Left ventricle myocardium superior (tissue), 1 donor: ENCODE measurements at places on chromosomes 5 and 9.

GRCh38 chr9:110143950-110144545 lies 63.9 kb downstream of the C9orf152 start:
- DNase-seq: no peak

GRCh38 chr9:79946712-79947111 lies 374.9 kb downstream of the TLE4 start:
- DNase-seq: no peak

- no peak for DNase-seq
Observed at GRCh38 chr5:5932824-5933223, 445.5 kb downstream of the MED10 start.

- no peak for DNase-seq
Observed at GRCh38 chr5:158410976-158411375, 552.0 kb upstream of the CLINT1 start.

DNA sequence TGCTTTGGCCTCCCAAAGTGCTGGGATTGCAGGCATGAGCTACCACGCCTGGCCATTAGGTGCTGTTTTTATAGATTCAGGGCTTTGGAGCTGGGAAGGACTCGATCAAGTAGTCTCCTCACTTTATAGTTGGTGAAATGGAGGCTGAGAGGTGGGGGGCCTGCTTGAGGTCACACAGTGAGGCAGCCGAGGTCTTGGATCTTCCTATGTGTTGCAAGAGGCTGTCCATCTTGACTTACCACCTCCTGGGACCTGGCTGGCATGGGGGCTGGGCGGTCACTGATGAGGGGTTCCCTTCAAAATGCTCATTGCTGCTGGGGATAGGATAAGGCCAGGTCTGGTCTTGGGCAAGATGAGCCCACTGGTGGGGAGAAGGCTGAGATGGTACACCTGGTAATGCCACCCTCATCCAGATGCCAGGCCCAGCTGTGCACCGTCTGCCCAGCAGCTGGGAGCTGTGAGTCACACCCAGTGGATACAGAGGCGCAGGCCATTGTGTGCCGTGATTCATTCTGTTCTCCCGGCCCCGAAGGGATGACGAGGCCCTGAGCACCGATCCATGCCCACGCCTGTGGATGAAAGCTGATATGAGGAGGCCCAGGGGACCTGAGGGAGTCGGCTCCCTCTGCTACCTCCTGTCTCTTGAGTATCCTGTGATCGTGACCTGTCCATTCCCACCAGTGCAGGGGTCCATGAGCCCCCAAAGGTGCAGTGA lies 10.5 kb upstream of the NDST1 start:
- DNase-seq: peak; percentile 67

- no peak for DNase-seq
Observed at GRCh38 chr5:177982072-177982727, 13.8 kb downstream of the PROP1 start.

DNA sequence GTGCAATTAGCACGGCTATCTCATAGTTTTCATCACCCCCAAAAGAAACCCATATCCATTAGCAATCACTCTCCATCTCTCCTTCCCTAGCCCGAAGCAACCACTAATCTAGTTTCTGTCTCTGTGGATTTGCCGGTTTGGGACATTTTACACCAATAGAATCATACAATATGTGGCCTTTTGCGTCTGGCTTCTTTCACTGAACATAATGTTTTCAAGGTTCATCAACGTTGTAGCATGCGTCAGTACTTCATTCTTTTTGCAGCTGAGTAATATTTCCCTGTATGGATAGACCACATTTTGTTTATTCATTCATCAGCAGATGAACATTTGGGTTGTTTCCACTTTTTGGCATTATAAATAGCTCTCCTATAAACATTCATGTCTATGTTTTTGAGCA lies 75.4 kb upstream of the TBC1D2 start:
- no peak for DNase-seq

DNA sequence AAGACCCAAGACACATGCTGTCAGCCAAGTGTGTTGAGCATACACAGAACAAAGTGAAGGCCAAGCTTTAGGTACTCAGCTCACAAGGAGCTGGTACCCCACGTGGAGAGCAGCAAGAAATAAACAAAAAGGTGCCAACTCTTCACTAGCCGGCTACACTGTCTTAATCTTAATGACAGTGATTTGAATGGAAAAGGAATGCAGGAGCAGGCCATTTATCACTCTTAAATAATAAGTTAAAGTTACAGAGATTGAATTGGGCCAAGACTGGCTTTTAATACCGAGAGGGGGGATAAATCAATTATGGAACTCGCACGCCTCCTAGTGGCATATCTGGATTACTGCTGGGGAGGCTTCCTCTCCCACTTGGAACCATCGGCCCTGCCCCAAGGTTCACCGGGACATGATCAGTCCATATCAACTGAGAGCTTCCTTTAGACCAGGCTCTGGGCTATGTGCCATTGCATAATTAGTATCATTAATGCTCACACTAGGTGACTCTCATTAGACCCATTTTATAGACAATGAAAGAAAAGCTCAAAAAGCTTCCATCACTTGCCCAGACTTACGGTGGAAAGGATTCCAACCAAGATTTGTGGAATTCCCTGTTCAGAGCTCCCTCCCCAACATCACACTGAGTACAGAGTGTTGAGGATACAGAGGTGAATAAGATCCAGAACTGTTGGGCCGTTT lies 94.0 kb downstream of the ACTL7B start:
- DNase-seq: peak; percentile 58

DNA sequence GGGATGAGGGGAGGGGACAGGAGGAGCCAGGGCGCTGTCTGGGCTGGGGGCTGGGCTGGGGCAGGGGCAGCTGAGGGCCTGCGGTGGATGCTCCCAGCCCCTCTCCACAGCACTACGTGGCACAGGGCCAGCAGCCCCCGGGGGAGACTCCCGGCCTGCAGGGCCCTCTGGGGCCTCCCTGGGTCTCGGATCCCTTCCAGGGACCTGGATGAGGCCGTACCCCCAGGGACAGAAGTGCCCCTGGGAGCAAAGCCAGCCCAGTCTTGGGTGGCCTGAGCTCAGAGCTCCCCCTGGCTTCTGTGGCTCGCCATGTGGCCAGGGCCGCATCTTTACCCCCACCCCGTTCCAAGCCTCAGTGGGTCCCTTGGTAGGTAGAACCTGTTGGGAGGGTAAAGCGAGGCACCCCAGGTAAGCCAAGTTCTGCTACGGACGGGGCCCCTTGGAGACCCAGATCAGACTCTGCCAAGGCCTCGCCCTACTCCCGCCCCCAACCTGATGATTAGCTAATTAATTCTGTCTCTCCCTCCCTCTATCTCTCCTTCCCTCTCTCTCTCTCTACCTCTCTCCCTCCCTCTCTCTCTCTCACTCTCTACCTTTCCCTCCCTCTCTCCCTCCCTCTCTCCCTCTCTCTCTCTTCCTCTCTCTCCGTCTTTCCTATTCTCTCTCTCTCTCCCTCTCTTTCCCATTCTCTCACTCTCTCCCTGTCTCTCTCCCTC lies 24.3 kb downstream of the KCNT1 start:
- no peak for DNase-seq

DNA sequence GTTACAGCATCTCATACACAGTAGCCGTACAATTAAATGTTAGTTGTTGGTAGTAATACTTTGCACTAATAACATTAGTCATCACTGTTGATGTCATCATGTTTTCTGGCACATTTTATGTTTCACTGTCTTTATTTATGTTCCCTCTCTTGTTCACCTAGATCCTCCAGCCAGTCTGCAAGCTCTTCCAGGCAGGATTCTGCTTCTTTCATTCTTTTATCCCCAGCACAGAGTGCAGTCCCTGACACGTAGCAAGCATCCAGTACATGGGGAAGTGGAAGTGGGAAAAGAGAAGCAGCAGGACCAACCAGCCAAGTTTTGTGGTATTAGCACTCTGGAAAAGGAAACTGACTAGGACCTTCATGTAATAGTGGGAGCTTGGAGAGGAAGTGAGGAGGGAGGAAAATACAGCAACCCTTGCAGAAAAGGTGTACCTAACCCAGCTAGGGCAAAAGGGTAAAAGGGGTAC lies 89.7 kb upstream of the SLC44A1 start:
- DNase-seq: no peak

DNA sequence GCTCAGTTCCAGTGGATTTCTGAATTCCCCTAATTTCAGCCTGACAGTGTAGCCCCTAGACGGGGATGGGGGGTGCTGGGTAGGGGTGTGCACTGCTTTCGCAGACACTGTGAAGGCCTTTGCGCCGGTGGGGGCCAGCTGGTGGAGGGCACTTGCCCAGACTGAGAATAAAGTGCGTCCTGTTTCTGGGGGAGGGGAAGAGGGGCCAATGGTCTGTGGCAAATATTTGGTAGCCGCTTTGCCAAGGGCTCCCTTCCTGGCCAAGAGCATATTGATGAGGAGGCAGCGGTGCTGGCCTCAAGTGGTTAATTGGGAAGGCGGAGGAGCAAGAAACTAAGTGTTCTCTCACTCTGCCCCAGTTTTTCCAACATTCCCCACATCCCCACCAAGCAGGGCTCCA lies 1.4 kb downstream of the CXCL14 start:
- DNase-seq: no peak

DNA sequence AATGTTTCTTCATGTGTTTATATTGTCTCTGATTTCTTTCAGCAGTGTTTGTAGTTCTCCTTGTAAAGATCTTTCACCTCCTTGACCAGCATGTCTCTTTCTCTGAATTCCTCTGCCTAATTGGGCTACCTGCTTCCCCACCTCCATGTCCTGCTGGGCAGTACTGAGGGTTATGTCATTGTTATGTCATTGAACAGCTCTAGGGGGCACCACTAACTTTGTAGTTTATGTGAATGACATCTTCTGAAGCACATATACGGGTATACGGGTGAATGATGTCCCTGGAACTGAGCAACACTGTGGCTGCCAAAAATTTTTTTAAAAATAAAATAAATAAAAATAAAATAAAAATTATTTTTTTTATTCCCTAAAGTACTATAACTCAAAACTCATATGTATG lies 16.9 kb upstream of the SNCAIP start:
- no peak for DNase-seq

- DNase-seq: no peak
Observed at GRCh38 chr5:167870055-167870454, 421.4 kb upstream of the WWC1 start.

DNA sequence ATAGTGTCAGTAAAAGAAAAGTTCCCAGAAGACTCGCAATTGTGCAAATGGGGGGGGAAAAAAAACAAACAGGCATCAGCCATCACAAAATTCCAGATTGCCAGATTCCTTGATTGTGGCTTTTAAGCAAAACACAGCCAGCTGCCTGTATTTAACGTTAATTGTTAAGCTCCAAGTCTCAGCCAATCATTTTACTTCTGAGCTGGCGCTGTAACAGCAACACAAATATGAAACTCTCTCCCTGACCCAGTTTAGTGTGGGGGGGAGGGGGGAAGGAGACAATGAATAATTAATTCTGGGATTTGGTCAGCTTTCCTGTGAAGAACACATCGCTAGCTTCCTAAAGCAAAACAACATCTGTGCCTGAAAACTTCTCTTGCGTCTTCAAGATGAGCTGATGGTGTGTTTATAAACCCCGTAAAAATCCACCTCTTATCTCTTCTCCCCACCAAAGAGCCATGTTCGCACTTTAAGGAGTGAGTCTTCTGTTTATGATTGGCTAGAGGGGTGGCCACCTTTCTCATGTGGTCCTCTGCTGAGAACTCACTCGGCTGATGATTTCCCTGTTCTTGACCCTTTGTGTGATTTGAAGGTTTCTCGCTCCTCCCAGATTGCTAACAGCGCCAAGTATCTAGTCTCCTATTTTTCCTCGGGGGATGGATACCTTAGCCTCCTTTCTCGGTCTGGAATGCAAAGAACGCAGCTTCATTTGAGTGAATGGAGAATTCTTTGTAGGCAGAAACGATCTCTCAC lies 160.2 kb upstream of the DAPK1 start:
- DNase-seq: no peak

- DNase-seq: no peak
Observed at GRCh38 chr5:158054223-158055110, 195.5 kb upstream of the CLINT1 start.

GRCh38 chr9:133568186-133568585 lies 33.7 kb downstream of the ADAMTSL2 start:
- no peak for DNase-seq

GRCh38 chr9:132597073-132597775 lies 14.8 kb downstream of the BARHL1 start:
- DNase-seq: peak; percentile 89

DNA sequence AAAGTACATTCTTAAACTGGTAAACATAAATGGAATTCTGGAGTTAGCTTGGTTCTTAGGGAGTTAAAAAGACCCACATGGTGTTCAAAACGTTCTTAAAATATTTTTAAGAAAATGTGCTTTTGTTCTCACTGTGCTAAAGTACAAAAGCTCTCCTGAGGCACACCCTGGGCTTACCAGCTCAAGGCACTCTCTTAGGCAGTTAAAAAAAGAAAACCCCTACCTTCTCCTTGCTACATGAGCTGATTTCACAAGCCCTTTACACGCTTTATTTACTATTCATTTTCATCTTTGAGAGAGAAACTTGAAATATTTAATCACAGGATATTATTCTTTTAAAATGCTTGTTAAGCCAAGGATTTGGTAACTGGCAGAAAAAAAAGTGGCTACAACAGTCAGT lies 723.3 kb upstream of the GRAMD2B start:
- DNase-seq: no peak

GRCh38 chr9:83385317-83385716 lies 152.9 kb downstream of the FRMD3 start:
- DNase-seq: no peak

DNA sequence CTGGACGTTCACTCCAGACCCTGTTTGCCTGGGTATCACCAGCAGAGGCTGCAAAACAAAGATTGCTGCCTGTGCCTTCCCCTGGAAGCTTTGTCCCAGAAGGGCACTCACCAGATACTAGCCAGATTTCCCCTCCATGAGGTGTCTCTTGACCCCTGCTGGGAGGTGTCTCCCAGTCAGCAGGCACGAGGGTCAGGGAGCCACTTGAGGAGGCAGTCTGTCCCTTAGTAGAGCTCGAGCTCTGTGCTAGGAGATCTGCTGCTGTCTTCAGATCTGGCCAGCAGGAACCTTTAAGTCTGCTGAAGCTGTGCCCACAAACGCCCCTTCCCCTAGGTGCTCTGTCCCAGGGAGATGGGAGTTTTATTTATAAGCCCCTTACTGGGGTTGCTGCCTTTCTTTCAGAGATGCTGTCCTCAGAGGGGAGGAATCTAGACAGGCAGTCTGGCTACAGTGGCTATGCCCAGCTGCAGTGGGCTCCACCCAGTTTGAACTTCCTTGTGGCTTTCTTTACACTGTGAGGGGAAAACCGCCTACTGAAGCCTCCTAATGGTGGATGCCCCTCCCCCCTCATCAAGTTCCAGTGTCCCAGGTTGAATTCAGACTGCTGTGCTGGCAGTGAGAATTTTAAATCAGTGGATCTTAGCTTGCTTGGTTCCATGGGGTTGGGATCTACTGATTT lies 253.9 kb downstream of the SPATA31D1 start:
- no peak for DNase-seq

DNA sequence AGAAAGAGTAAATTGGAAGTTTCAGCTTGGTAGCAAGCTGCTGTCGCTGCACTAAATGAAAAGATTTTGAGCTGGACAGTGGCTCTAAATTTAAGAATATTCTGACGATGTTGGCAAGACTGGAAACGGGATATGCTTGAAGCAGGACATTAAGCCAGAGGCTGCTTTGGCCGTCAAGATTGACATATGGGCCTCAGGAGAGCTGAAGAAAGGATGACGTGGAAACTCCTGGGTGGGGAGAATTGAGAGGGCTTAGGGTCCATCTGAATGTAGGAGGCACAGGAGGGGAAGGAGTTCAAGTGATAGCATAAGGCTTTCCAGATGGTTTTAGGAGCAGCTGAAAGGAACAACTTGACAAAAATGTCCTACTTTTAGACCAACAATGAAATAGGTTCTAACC lies 108.9 kb downstream of the PAPPA start:
- DNase-seq: no peak

GRCh38 chr9:70263421-70263820 lies 4.6 kb downstream of the SMC5 start:
- DNase-seq: no peak

- no peak for DNase-seq
Observed at GRCh38 chr9:114110180-114110579, 11.1 kb upstream of the KIF12 start.
